ENCODE measurements at places on chromosomes 5 and 9.

- no peak for DNase-seq
Observed at GRCh38 chr5:65862384-65862783, 64.0 kb upstream of the ERBIN start.

GRCh38 chr5:91956738-91957137 is 573.6 kb upstream of the ARRDC3 start:
- DNase-seq = no peak

- no peak for DNase-seq
Observed at GRCh38 chr9:89177944-89178829, at the start of gene SHC3. Gene SHC3, minus strand, starts transcription at chr9:89178818. Its CDS starts 358 bp downstream, at chr9:89178460.

- no peak for DNase-seq
Observed at GRCh38 chr5:150497274-150497988, 10.5 kb upstream of the NDST1 start.

DNA sequence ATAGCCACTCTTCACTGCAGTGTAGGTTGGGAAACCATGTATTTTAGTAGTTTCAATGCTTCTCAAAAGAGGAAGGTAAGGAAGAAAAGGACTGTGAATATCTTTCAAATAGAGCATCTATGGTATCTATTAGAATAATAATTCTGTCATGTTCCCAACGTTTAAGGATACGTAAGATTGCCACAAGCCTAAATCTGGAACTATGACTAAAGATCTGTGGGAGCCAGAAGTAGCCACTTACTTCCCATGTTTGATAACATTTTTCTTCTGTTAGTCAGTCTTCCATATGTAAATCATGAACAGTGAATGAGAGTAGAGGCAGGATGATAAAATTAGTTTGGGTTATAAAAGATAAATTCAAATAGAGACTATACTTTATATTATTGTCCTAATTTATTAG is 16.3 kb upstream of the MROH2B start:
- DNase-seq = no peak

GRCh38 chr9:7129391-7129790 is 371.6 kb downstream of the KDM4C start:
- no peak for DNase-seq
